ENCODE measurements at places on chromosomes 1 and 21.

DNA sequence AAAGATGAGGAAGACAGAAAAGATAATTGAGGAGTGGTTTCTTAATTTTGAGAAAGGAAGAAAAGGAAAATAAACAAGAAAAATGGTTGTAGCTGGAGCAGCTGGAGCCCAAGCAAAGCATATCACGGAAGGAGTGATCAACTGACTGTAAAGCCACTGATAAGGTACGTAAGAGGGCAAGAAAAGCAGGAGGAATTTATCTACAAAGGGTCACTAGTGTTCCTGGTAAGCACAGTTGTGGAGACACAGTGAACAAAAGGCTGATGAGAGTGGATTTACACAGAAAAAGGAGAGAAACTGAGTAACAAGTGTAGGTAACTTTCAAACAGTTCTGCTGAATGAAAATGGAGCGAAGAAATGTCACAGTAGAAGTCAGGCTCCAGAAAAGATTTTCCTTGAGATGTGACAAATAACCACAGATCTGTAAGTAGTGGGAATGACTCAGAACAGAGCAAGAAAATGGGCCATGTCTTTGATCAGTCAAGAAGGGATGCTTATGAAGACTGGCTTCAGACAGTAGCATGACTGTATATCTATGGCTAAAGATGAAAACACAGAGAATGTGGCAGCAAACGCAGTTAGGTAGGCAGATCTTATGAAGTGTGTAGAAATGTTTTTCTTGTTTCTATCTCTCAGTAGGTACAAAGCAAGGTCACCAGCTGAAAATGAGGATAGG, 45.6 kb upstream of the RBM34 start:
- DNase-seq = no peak

GRCh38 chr1:57463343-57463742, 39.5 kb upstream of the DAB1 start:
- no peak for DNase-seq

DNA sequence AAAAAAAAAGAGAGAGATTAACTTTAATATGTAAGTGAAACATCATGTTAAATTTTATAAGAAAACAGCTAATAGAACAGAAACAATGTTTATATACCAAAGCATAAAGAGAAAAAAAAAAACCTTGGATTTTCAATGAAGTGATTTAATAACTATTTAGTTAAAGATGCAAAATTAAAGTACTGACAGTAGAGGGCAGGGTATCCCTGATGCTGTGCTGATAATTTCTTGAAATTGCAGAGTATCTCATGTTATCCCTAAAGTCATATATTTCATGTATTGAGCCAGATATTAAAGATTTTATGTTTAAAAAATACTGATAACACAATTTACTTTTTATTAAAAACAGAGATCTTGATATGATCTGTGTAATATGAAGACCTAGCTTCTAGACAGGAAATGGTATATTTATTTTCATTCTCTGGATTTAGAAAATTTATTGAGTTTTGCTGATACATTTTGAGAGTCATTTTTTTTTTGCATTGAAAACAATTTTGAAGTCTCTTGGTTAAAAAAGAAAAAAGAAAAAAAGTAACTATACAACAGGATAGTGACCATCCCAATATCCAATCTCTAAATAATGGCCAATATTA, 273.2 kb downstream of the USP25 start:
- DNase-seq = no peak

GRCh38 chr1:25628741-25629421, 12.3 kb downstream of the MAN1C1 start:
- no peak for DNase-seq

DNA sequence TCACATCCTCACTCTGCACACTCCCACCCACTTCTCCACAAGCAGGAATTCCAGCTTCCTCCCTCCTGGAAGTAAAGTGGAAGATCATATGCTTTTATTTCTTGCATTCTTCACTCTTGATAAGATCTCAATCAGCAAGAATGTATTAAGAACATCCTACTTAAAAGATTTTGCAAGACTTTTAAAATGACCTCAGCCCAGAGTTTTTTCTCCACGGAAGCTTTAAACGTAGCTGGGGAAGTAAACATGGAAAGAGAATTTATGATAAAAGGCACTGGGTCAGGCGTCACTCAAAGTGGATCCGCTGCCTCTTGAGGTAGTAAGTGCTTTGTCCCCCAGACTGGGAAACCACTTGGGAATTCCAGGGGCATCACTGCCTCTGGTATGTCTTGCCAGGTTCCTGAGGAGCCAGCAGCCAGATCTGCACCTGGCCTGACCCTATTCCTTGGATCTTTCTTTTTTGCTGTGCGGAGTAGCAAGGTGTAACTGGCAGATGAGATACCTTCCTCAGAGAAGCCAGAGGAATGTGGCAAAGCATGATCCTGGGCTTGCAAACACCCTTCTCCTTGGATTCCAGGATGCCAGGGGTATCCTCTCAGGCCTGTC, 33.9 kb downstream of the CDK18 start:
- no peak for DNase-seq

DNA sequence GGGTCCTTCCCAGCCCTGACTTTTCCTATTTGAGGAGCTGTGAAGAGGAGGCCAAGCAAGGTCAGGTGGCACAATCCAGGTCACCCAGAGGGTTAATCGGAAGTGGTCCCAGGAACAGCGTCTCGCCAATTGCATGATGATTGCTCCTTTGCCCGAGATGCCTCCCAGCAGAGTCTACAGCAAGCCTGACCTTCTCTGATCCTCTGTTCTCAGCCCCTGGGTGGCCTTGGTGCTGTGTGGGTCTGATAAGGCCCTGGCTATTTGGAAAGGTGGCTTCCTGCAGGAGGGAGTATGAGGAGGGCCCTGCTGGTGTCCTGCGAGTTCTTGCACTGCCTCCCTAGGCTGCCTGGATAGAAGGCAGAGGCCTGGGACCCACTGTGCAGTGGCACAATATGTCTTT, 116.2 kb downstream of the FOXD2 start:
- no peak for DNase-seq

All from foreskin melanocyte (primary cell).